Thyroid gland (tissue), 4 donors: ENCODE measurements at places on chromosomes 6 and 20.

- H3K27ac ChIP-seq: no peak overlapping the region
- peaks cover 5% of the 10 kb centered on the region for H3K4me1 ChIP-seq
- no peak for DNase-seq
- H3K4me3 ChIP-seq: no peak overlapping the region
Observed at GRCh38 chr20:8388707-8389106, 256.6 kb downstream of the PLCB1 start.

GRCh38 chr6:155171747-155172449 is 91.9 kb upstream of the CLDN20 start:
- no peak overlapping the region for H3K27ac ChIP-seq
- no peak overlapping the region for H3K4me3 ChIP-seq
- no peak for DNase-seq
- no peaks in the 10 kb centered on the region for H3K36me3 ChIP-seq

- H3K4me1 ChIP-seq: peaks cover 82% of the 10 kb centered on the region
- DNase-seq: no peak
- no peaks in the 10 kb centered on the region for H3K36me3 ChIP-seq
- no peaks in the 10 kb centered on the region for H3K27me3 ChIP-seq
- no peak overlapping the region for H3K27ac ChIP-seq
Observed at GRCh38 chr6:144334150-144334708, 49.1 kb downstream of the UTRN start.

DNA sequence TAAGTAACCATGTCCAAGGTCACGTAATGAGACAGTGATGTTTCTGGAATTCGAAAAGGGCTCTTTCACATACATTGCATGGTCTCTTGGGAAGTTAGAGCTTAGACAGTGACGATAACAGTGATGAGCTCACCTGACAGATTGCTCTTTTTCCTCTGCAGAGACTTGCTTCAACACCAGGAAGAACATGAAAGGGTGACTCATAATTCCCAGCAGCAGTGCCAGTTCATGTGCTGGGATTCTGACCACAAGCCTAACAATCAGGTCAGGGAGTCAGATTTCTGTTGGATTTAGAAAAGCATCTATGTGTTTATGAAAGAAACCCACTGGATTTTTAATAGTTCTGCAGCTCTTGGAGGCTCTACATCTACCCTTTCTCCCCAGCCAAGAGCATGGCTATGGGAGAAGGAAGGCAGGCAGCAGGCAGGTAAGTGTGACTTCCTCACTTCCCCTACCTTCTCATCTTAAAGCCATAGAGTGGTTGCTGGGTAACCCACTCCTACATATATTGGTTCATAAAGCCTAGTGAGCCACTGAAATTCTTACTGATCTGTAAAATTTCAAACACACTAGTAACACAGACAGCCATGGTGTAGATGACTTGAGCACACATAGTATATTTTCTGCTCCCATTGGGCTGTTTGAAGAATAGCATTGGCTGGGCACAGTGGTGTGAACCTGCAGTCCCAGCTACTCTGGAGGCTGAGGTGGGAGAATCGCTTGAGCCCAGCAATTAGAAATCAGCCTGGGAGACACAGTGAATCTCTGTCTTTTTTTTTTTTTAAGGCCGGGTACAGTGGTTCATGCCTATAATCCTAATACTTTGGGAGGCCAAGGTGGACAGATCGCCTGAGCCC is 44.4 kb upstream of the LOC128125822 start:
- peaks cover 4% of the 10 kb centered on the region for H3K4me1 ChIP-seq
- no peaks in the 10 kb centered on the region for H3K36me3 ChIP-seq
- no peak for DNase-seq
- no peak overlapping the region for H3K27ac ChIP-seq
- H3K27me3 ChIP-seq: no peaks in the 10 kb centered on the region

DNA sequence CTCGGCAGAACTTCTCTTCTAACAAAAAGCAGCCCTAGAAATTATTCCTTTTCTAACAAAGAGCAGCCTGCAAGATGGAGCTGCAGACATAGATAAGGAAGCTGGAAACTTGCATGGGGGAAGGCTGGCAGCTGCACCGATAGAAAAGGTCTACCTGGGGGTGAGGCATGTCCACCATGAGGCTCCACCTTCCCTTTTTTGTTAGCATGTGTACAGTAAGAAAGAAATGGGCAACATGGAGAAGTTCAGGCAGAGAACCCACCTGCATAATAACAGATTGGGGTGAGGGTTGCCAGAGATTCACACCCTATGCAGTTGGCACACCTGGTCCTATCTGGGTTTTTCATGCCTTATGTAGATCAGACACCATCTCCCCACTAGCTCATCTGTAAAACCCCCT is 25.4 kb downstream of the ZNF311 start:
- H3K4me1 ChIP-seq: peaks cover 6% of the 10 kb centered on the region
- H3K27ac ChIP-seq: no peak overlapping the region
- no peaks in the 10 kb centered on the region for H3K27me3 ChIP-seq

GRCh38 chr6:155024391-155025027 is 29.4 kb downstream of the TIAM2 start:
- no peak overlapping the region for H3K27ac ChIP-seq
- H3K36me3 ChIP-seq: no peaks in the 10 kb centered on the region
- no peak overlapping the region for H3K4me3 ChIP-seq
- peaks cover 6% of the 10 kb centered on the region for H3K4me1 ChIP-seq
- no peak for DNase-seq

- peak; percentile 79 for DNase-seq
- no peak overlapping the region for H3K4me3 ChIP-seq
- no peak overlapping the region for H3K27ac ChIP-seq
Observed at GRCh38 chr6:87078983-87079616, 15.8 kb downstream of the CGA start.

DNA sequence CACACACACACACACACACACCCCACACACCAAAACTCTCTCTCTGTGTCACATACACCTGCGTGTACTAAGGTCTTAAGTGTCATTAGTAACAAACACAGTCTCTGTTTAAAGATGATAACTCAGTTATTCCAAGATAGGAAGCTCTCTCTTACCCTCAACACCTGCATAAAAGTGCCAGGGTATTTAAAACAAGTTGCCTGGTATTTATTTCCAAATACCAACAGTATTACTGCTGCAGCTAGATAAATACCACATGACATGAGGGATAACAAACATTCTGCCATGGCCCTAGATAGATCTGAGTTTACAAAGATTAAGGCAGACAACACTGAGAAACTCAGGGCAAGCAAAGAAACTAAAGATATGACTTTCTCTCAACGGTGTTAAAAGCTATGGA is 118.5 kb downstream of the SIM1 start:
- H3K27me3 ChIP-seq: no peaks in the 10 kb centered on the region
- H3K4me3 ChIP-seq: no peak overlapping the region
- no peaks in the 10 kb centered on the region for H3K36me3 ChIP-seq
- H3K27ac ChIP-seq: no peak overlapping the region
- DNase-seq: no peak

DNA sequence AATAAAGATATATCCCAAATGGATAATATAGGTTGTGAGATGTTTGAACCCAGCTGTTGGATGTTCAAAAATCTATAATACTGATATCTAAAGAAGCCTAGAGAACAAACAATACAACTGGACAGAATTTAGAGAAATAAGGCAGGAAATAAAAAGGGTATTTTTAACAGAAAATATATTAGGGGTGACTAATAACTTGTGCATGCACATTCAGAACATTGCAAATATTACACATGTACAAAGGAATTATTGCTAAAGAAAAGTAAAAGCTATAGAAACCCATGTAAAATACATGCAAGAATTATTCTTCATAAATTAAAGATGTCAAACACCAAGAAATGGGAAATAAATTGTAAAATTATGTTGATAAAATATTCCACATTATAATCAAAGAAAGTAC is 32.7 kb upstream of the HCRTR2 start:
- no peak overlapping the region for H3K4me3 ChIP-seq
- no peak overlapping the region for H3K27ac ChIP-seq
- no peaks in the 10 kb centered on the region for H3K27me3 ChIP-seq
- no peaks in the 10 kb centered on the region for H3K4me1 ChIP-seq
- H3K36me3 ChIP-seq: no peaks in the 10 kb centered on the region
- no peak for DNase-seq

DNA sequence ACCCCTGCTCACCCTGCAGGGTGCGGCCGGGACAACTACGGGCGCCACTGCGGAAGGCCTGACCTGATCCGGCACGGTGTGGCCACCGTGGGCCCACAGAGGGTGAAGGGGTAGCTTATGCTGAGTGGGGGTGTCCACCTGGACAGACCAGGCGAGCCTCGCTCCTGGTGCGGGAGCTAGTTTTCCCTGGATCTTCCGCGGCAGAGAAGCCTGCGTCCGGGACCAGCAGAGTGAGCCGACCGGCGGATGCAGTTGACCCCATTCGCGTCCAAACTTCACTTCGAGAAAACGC is 38.2 kb downstream of the NCR2 start:
- H3K4me1 ChIP-seq: peaks cover 21% of the 10 kb centered on the region
- no peak for DNase-seq
- H3K27ac ChIP-seq: no peak overlapping the region
- H3K36me3 ChIP-seq: no peaks in the 10 kb centered on the region

DNA sequence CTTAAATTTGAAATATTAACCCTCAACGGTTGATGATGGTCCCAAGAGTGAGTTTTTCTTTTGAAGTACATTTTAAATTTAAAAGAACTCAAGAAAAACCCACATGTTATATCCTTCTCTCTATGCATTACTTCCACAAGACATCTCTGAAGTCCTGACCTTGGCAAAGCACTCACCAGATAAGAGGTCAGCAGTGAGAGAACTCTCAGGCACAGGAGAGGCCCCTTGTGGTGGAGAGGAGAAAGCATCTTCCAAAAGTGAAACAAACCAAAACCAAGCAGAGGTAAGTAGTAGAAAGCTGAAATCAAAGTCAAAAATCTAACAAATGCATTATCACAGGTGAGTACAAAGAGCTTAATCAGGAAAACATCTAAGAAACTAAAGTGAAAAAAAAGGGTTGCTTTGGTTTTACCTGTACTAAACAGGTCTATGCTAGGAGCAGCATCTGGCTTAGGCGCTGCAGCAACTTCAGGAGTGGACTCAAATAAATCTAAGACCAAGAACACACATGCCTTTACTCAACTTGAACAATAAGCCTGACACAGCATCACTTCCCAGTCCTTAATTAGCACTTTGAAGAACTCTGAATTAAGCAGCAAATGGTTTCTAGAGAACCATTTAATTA is 80.5 kb downstream of the PRSS35 start:
- no peaks in the 10 kb centered on the region for H3K4me1 ChIP-seq
- H3K27me3 ChIP-seq: no peaks in the 10 kb centered on the region
- H3K27ac ChIP-seq: no peak overlapping the region
- DNase-seq: peak; percentile 13
- no peaks in the 10 kb centered on the region for H3K36me3 ChIP-seq
- H3K4me3 ChIP-seq: no peak overlapping the region

DNA sequence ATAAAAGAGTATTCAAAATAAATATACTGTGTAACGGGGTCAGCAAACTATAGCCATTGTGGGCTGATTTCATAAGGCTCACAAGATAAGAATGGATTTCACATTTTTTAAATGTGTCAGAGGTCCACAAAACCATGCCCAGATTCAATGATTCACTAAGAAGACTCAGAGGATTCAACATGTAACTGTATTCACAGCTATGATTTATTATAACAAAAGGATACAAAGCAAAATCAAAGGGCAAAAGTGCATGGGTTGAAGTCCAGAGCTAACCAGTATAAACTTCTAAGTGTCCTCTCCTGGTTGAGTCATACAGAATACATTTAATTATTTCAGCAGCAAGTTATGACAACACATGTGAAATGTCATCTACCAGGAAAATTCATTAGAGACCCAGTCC is 49.2 kb downstream of the TBC1D32 start:
- no peaks in the 10 kb centered on the region for H3K36me3 ChIP-seq
- no peaks in the 10 kb centered on the region for H3K4me1 ChIP-seq
- DNase-seq: no peak
- no peak overlapping the region for H3K4me3 ChIP-seq
- H3K27me3 ChIP-seq: no peaks in the 10 kb centered on the region

DNA sequence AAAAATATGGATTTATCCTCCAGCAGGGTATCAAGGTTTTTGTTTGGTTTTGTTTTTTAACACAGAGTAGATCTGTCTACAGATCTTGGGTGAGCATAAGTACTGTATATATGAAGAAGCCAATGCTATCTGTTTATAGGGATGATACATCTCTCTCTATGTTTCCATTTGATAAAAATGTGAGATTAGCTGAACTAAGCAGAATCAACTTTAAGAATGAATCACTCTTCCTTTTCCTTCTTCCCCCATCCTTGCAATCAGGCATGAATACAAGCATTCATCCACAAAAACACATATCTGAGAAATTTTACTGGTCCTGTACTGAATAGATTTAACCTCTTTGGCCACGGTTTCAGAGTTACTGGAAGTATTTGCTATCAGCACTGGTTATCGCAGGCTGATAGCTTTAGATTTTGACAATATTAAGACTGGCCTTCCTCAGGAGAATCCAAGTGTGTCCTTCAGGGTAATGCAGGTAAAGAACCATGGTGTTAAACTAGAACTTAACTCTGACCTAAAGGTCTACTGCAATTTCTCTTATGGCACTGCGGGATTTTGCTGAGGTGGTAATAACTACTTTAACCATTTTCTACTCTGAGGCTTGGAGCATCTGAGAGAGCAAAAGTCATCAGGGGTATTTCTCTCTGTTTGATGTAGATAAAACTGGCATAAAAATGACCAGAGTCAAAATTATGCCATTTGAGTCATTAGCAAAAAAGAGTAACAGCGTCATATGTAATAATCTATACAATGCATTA is 1.5 kb downstream of the SNAP25 start:
- H3K36me3 ChIP-seq: no peaks in the 10 kb centered on the region
- no peak overlapping the region for H3K27ac ChIP-seq
- DNase-seq: no peak
- peaks cover 13% of the 10 kb centered on the region for H3K4me1 ChIP-seq
- H3K4me3 ChIP-seq: no peak overlapping the region

- no peaks in the 10 kb centered on the region for H3K27me3 ChIP-seq
- H3K4me1 ChIP-seq: peaks cover 24% of the 10 kb centered on the region
- no peak for DNase-seq
- H3K36me3 ChIP-seq: no peaks in the 10 kb centered on the region
Observed at GRCh38 chr20:62118113-62119043, 3.9 kb upstream of the LSM14B start.

DNA sequence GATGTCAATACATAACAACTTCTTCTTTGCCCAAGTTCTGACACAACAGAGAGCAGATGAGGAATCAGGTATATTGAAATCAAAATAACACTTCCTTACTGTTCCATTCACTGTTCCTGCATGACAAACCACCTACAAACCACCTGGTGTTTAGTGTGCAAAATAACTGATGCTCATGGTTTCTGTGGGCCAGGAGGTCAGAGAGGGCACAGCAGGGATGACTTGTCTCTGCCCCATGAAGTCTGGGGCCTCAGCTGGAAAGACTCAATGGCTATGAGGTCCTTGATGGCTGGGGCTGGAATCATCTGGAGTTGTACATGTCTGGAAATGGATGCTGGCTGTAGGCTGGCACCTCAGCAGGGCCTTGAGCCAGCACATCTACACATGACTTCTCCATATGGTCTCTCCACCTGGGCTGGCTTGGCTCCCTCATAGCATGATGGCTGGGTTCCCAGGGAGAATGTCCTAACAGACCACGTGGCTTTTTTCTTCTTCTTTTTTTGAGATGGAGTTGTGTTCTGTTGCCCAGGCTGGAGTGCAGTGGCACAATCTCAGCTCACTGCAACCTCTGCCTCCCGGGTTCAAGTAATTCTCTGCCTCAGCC is 7.4 kb upstream of the COX4I2 start:
- H3K27me3 ChIP-seq: no peaks in the 10 kb centered on the region
- no peaks in the 10 kb centered on the region for H3K36me3 ChIP-seq
- H3K27ac ChIP-seq: no peak overlapping the region
- H3K4me3 ChIP-seq: no peak overlapping the region
- no peak for DNase-seq
- no peaks in the 10 kb centered on the region for H3K4me1 ChIP-seq

GRCh38 chr6:20274137-20274536 is 61.9 kb upstream of the MBOAT1 start:
- H3K27me3 ChIP-seq: no peaks in the 10 kb centered on the region
- no peak overlapping the region for H3K4me3 ChIP-seq
- no peaks in the 10 kb centered on the region for H3K4me1 ChIP-seq
- H3K36me3 ChIP-seq: no peaks in the 10 kb centered on the region
- H3K27ac ChIP-seq: no peak overlapping the region
